Hematopoietic multipotent progenitor cell (in vitro differentiated cells): ENCODE measurements at places on chromosomes 13 and 19. TPM values are rescaled to one million over a fixed set of nuclear protein-coding genes. Genes with fewer than 3 reads are reported as not detected.

The FUZ gene
- 40.1 TPM for total RNA-seq

The AP3D1 gene
- 137 TPM for total RNA-seq

The SHC2 gene
- total RNA-seq, result under 0.01 TPM

The ICAM1 gene
- 15.3 TPM for total RNA-seq

The SIGLEC8 gene
- total RNA-seq, result 0.27 TPM

The TUBB4A gene
- total RNA-seq, result 7.0 TPM

The LGALS4 gene
- 0.54 TPM for total RNA-seq

The SBK3 gene
- 0.54 TPM for total RNA-seq

The LCP1 gene
- total RNA-seq, result 179 TPM

The PGLYRP1 gene
- 1.3 TPM for total RNA-seq

The KLK2 gene
- total RNA-seq, result not detected

The ZNF607 gene
- 4.3 TPM for total RNA-seq

The PSG5 gene
- not detected for total RNA-seq

The ERICH6B gene
- not detected for total RNA-seq

The TMEM38A gene
- 0.54 TPM for total RNA-seq
